Activated CD8-positive, alpha-beta memory T cell treated with anti-CD3 and anti-CD28 coated beads, Interleukin-2, amount 10 ng/mL, durations not matched to agents 7 days and 5 days (primary cell): ENCODE measurements at places on chromosomes 5 and 9.

GRCh38 chr5:123476731-123477130, 35.2 kb upstream of the CSNK1G3 start:
- no peak for DNase-seq

DNA sequence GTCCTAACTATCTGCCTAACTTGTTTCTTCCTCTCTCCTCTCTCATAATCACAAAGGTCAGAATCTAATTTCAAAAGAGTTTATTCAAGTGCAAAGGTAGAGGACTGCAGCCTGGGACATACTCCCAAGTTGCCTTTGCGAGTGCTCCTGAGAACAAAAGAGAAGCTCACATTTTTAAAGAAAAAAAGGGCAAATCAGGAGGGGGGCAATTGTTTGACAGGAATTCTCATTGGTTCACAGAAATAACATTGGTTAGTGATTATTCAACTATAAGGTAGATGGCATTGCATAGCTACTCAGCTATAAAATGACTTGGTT, 108.1 kb upstream of the RAI14 start:
- no peak for DNase-seq

GRCh38 chr9:107792006-107792405, 302.4 kb upstream of the KLF4 start:
- no peak for DNase-seq

GRCh38 chr9:97394881-97395280, 17.0 kb upstream of the TDRD7 start:
- DNase-seq, result no peak

DNA sequence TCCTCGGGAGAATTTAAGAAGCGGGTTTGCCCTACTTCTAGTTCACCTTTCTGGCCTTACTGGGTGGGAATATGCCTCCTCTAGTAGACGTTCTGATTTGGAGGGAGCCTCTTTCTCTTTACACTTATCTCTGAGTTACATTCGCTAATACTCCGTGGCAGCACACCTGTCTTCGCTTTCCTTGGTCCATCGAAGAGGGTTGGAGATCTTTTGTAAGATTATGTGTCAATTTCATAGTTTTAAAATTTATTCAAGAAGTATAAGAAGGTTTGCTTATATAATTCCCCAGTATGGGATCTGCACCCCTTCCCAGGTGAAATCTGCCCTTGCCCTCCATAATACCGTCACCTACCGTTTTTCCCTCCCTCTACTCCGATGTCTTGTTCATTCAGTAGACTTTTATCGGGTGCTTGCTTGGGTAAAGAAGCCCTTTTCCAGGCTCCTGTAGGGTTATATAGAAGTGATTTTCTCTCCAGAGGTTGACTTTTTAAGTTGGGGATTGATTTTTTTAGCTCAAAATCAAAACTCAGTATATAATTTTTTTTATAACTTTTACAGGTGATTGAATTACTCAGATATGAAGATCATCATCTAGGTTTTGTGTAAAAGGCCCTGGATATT, 1.1 kb downstream of the GPBP1 start:
- DNase-seq, result no peak

DNA sequence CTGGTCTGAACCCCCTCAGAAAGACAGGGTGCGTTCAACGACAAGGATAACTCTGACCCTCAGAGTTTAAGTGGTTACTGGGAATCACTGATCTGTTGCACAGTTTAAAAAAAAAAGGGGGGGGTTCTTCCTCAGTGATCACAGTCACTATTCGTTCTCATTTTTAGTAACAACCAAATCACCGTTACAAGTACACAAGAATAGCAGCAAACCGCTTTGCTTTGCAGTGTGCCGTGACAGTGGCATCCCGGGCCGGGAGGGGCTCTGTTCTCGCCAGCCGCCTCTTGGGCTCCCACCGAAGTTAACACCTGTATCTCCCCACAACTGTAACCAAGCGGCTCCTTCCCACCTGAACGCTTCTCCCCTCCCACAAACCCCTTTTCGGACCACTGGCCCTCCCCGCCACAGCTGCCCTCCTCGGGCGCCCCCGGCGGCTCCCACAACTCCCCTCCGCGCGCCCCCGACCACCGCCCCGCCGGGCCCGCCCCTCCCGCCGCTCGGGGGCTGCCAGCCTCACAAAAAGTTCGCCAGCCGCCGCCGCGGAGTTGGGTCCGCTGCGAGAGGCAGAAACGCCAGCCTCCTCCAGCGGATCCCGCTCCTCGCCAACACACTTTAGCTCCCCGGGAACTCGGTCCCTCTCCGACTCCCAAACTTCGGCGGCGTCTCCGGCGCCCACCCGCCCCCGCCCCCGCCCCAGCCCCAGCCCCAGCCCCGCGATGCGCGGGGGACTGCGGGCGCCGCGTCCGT, 1.2 kb downstream of the SSBP2 start:
- DNase-seq, result peak; percentile 74

DNA sequence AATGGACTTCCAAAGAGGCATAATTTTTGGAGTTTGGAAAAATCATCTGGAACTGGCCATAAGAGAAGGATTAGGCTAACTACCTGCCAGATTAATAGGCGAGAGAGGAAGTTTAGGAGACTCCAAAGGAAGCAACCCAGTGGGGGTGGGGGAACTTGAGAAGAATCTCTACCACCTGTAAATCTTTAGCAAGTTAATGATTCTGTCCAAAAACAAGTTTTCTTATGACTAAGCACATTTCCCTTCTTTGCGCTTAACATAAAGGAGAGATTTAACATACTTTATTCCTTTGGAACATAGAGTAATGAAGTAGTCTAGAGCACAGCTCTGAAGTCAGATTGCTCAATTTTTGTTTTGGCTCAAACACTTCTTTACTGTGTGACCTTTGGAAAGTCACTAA, 58.2 kb upstream of the PAPPA start:
- DNase-seq, result no peak

- no peak for DNase-seq
Measured at GRCh38 chr5:126438868-126439267, 15.7 kb downstream of the GRAMD2B start.

GRCh38 chr9:121818841-121819427, 167.5 kb downstream of the DAB2IP start:
- no peak for DNase-seq

DNA sequence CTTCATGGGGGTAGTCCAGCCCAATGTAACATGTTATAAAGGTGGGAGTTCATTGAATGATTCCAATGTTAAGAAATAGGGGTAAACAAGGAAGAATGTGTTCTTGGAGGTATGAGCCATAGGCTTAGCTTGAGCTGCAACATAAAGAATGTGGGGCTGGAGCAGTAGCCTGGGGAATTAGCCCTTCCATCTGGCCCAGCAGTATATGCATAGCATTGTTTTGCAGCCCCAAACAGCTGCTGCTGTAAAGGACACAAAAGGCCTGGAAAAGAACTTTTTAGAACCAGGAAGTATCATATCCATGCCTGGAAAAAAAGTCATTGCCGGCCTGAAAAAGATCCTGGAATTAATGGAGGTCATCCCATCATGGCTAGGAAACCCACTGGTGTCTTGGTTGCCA, 55.8 kb upstream of the SMARCA2 start:
- no peak for DNase-seq

- no peak for DNase-seq
Measured at GRCh38 chr5:135876146-135876545, 19.5 kb downstream of the IL9 start.

GRCh38 chr5:17340379-17340778, 122.9 kb downstream of the BASP1 start:
- no peak for DNase-seq

GRCh38 chr9:121286973-121287741, 19.2 kb downstream of the GSN start:
- no peak for DNase-seq

DNA sequence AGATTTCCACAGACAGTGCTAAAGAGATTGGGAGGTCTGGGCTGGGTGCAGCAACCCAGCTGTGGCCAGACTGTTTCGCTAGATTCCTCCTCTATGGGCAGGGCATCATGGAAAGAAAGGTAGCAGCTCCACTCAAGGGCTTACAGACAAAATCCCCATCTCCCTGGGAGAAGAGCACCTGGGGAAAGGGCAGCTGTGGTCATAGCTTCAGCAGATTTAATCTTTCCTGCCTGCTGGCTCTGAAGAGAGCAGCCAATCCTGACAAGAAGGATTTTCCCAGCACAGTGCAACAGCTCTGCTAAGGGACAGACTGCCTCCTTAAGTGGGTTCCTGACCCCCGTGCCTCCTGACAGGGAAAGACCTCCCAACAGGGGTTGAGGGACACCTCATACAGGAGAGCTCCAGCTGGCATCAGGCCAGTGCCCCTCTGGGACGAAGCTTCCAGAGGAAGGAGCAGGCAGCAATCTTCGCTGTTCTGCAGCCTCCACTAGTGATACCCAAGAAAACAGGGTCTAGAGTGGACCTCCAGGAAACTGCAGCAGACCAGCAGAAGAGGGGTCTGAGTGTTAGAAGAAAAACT, 1379.3 kb upstream of the ACO1 start:
- no peak for DNase-seq

DNA sequence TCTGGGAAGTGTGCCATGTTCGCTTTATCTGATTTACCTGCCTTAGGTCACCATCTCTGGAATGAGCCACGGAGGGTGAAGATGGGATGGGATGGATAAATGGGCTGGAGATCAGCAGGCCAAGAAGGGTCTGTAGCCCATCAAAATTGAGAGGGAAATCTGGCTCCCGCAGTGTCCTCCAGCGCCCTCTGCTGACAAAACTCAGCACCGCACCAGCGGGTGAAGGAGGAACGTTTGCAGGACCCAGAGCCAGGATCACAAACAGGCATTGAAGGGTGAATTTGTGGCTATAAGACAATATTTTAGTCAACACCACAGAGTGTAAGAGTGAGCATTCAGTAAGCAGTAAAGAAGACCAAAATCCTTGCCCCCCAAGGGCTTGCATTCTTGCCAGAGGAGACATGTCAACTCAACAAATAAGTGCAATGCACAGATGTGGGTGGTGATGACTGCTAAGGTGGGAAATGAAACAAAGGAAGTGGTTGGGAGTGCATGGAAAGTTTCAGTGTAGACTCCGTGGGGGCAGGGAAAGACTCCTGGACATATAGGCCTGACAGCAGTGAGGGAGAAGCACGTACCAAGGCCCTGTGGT, 124.4 kb downstream of the TENT4A start:
- peak; percentile 51 for DNase-seq

GRCh38 chr5:58025809-58026208, 434.1 kb downstream of the PLK2 start:
- no peak for DNase-seq

DNA sequence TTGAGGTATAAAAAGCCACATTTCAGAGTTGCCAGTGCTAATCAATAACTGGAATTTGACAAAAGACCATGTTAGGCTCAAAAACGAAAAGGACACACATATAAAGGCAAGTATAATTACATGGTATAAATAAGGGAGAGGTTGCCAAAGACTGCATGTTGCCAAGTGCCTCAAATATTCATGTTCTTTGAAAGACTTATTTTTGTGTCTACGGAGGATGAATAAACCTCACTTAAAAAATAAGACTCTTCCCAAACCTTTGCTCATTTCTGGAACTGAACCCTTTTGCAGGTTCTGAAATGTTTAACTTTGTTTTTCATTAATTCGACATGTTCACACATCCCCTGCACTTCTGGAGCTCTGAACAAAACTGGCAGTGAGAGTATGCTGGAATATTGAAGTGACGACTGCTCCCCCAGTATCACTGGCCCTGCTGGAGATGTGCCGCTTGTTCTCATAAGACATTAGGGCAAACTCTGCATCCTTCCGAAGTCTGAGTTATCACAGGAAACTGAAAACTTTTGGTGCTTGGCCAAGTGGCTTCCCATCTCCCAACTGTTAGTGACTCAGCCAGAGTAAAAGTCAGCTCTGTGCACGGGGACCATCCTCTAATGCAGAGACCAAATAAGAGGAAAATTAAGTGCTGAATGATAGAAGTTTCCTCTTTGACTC, 336.8 kb downstream of the GLIS3 start:
- no peak for DNase-seq

GRCh38 chr5:57171816-57172465, 1.9 kb upstream of the GPBP1 start:
- no peak for DNase-seq

GRCh38 chr5:42806701-42807262, 4.9 kb downstream of the SELENOP start:
- no peak for DNase-seq

DNA sequence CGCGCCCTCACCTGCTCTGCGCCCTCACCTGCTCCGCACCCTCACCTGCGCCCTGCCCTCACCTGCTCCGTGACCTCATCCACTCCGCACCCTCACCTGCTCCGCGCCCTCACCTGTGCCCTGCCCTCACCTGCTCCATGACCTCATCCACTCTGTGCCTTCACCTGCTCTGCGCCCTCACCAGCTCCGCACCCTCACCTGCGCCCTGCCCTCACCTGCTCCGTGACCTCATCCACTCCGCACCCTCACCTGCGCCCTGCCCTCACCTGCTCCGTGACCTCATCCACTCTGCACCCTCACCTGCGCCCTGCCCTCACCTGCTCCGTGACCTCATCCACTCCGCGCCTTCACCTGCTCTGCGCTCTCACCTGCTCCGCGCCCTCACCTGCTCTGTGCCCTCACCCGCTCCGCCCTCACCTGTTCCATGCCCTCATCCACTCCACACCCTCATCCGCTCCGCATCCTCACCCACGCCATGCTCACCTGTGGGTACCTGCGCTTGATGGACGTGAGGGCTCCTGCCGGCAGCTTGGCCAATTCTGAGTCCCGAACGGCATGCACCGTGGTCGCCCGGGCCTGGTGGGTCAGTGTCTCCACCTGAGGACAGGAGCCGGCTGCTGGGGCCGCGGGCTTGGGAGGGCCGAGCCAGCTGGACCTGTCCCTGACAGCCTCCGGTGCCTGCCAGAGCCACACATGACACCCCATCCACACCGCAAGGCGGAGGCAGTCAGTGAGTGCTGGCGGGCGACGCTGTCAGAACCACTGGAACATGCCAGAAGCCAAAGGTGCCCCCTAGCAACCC, 35.6 kb upstream of the NSMF start:
- DNase-seq, result no peak

GRCh38 chr5:174301848-174302625, 256.5 kb downstream of the NSG2 start:
- DNase-seq, result no peak

DNA sequence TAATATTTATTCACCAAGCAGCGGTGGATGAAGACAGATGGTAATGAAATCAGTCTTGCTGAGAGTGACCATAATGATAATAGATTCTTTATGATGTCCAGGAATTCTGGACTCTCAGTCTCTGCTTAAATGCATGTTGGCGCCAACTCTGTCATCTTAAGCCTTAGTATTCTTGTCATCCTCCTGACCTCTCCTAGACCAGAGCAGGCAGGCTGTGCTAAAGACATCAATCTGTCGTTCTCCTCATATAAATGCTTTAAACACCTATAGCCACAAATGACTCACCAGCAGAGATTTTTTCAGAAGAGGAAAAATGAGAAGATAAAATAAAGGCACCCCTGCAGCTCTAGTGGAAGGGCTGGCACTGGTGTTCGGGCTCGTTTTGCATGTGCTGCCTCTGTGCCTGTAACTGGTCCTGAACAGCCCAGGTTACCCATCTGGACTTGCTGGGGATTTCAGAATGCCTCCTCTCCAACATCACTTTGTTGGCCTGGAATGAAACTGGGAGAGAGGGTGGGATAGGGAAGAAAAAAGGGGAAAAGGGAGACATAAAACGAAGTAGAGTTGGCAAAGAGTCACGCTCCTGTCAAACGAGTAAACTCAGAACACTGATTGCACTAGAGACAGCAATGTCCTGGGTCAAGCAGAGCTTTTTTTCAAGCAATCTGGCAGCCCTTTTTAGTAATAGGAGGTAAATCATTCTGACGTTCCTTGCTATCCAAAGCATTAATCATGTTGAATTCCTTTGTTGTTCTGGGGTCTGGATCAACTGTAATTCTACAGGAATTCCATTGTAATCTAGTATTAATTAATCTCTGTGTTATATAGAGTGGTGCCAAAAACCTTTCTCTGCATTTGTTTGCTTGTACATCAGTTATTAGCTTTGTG, 195.5 kb upstream of the CLINT1 start:
- DNase-seq, result no peak

GRCh38 chr9:17776735-17777134, 197.9 kb downstream of the SH3GL2 start:
- no peak for DNase-seq
